ENCODE measurements at places on chromosomes 4 and X.

DNA sequence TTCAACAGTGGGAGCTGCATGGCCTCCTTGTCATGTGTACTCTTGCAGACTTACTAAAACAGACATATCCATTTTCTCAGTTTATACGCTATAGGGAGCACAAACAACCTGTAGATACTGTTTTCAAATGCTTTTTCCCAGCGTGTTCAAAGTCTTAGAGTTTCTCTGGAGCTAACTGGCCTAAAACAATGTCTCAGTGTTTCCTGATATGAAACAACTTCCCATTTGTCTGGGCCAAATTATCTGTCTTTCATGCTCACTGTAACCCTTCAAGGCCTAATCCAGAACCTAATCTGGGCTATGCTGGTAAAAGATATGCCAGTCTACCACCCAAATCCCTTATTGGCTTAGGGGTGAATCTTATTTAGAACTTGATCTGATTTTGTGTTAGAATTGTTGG lies 38.8 kb downstream of the RAB40A start:
- no peak for DNase-seq

- peak; percentile 89 for DNase-seq
These were observed 299.0 kb downstream of the RAPGEF2 start for GRCh38 chr4:159401791-159402380.

GRCh38 chrX:71228063-71228642 lies 5.1 kb downstream of the GJB1 start:
- DNase-seq = no peak

DNA sequence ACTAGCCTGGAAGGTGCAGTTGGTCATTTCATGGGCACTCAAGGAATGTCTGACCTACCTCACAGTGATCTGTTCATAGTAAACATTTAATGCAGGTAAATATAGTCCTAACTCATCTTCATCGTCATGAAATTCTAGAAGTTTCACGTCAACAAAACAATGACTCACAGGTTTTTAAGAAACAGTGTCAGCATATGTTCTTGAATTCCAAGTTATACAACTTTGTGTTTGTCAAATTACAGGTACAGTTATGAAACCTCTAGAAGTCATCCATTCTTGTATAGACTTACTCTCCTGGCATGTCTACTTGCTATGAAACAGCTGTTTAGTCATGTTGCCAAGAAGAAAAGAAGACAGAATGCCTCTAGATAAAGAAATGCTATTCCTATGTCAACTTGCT lies 46.6 kb downstream of the AFM start:
- no peak for DNase-seq

DNA sequence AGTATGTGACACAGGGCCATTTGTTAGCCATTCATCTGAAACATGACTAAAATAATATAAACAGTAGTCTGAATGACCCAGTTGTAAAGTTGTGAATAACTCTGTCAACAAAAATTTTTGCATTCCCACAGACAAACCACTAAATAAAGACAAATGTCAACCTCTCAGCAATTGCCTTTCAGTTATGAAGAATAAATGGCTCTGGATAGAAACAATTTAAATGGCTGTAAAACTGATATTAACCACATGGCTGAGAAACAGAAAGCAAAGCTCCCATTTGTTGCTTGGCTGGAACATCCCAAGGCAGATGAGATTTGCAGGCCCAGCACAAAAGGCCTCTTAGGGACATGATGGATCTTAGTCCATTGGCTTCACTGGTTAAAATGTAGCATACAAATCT lies 296.3 kb downstream of the GALNTL6 start:
- peak; percentile 23 for DNase-seq

- DNase-seq = no peak
These were observed 230.8 kb upstream of the ANKRD50 start for GRCh38 chr4:124943145-124943889.

DNA sequence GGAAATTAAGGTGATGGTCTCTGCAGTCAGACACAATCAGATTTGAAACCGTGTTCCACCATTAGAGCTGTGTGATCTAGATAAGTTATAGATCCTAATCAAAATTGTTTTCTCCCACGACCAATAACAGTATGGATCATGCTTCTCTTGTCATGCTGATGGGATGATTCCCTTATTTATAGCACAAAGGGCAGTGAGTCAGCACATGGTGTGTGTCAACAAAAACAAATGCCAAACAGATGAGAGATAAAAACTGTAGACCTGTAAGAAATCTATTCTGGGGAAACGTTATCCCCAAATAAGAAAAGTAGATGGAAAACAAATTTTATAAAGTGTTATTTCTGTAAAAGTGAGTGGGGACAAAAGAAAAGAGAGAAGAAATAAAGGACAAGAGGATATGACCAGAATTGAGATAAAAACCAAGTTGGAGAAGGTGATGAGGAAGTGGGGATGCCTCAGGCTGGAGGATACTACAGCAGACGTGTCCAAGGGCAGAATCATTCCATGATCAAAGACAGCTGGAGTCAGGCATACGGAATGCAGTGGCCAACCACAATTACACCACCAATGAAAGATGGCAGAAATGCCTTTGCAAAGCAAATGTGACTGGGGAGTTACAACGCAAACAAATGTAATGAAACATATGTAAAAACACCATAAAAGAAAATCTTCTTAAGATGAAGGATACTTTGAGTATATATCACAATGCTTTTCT lies 377.8 kb upstream of the PRKX start:
- DNase-seq = no peak

DNA sequence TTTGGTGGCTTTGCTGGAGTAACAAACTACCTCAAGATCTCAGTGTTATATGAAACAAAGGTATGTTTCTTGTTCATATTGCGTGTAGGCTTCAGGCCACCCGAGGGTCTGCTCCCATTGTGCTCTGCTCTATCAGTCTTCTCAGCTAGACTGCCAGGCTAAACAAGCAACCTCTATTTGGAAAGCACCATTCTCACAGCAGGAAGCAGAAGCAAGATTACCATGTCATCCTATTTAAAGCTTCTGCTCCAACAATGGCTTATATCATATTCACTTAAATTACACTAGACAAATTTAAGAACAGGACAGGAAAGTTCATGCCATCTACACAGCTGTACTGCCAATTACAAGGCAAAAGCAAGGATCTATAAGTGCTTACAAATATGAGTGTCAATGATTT lies 385.8 kb downstream of the PPARGC1A start:
- DNase-seq = no peak

All from GM04504 (cell line).